ENCODE measurements at places on chromosomes 3 and 15. TPM values are rescaled to one million over a fixed set of nuclear protein-coding genes. Genes with fewer than 3 reads are reported as not detected.

- no peak for DNase-seq
- peaks cover 7% of the 10 kb centered on the region for H3K4me1 ChIP-seq
- H3K36me3 ChIP-seq, result peaks cover 81% of the 10 kb centered on the region
- no peak overlapping the region for H3K4me3 ChIP-seq
- H3K27ac ChIP-seq, result no peak overlapping the region
Observed at GRCh38 chr3:126436826-126437717, 38.6 kb downstream of the ZXDC start.

DNA sequence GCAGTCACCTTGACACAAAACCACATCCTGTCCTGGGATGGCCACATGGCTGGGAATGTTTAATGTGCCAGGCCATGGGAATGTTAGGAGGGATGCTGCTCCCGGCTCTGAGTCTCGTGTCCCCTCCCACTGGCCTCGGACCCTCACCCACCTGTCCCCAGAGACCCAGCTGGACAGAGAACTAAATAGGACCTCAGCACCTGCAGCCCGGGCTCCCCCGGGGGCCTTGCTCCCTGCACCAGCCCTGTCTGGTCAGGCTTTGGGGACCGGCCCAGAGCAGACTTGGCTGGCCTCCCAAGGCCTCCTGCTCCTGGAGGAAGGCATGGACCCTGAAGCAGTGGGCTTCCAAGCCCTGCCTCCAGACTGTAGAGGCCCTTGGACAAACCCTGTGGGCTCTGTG lies 100.0 kb upstream of the IQSEC1 start:
- no peaks in the 10 kb centered on the region for H3K36me3 ChIP-seq
- no peak overlapping the region for H3K4me3 ChIP-seq
- H3K27ac ChIP-seq, result no peak overlapping the region
- no peaks in the 10 kb centered on the region for H3K27me3 ChIP-seq
- H3K4me1 ChIP-seq, result no peaks in the 10 kb centered on the region
- DNase-seq, result no peak

GRCh38 chr15:51062736-51063135 lies 32.0 kb downstream of the TNFAIP8L3 start:
- no peak overlapping the region for H3K4me3 ChIP-seq
- peaks cover 2% of the 10 kb centered on the region for H3K36me3 ChIP-seq
- H3K4me1 ChIP-seq, result peaks cover 10% of the 10 kb centered on the region
- H3K27ac ChIP-seq, result no peak overlapping the region
- no peaks in the 10 kb centered on the region for H3K27me3 ChIP-seq
- DNase-seq, result no peak

MKRN3 gene
- polyA plus RNA-seq, result 17.6 TPM

GRCh38 chr3:42165211-42165610 lies 74.1 kb downstream of the TRAK1 start:
- no peaks in the 10 kb centered on the region for H3K36me3 ChIP-seq
- H3K27me3 ChIP-seq, result no peaks in the 10 kb centered on the region
- H3K4me3 ChIP-seq, result no peak overlapping the region
- peaks cover 22% of the 10 kb centered on the region for H3K4me1 ChIP-seq

GRCh38 chr15:59654046-59654445 lies 3.3 kb downstream of the GTF2A2 start:
- peaks cover 4% of the 10 kb centered on the region for H3K36me3 ChIP-seq
- no peak for DNase-seq
- peaks cover 5% of the 10 kb centered on the region for H3K4me1 ChIP-seq
- no peak overlapping the region for H3K27ac ChIP-seq
- H3K27me3 ChIP-seq, result no peaks in the 10 kb centered on the region
- no peak overlapping the region for H3K4me3 ChIP-seq

- no peak for DNase-seq
- H3K27me3 ChIP-seq, result no peaks in the 10 kb centered on the region
- no peaks in the 10 kb centered on the region for H3K36me3 ChIP-seq
- no peak overlapping the region for H3K27ac ChIP-seq
- H3K4me3 ChIP-seq, result no peak overlapping the region
Observed at GRCh38 chr15:47553947-47554346, 163.4 kb upstream of the SEMA6D start.
